Frontal cortex (tissue), 4 donors: ENCODE measurements at places on chromosomes 1 and 21. TPM values are rescaled to one million over a fixed set of nuclear protein-coding genes. Genes with fewer than 3 reads are reported as not detected.

The DSCAM gene
- total RNA-seq, result 11.8 TPM

The ZNF593OS gene
- not detected for total RNA-seq

The HEYL gene
- total RNA-seq, result 0.41 TPM

The TAS1R3 gene
- total RNA-seq, result 0.41 TPM

The NEGR1 gene
- 78.7 TPM for total RNA-seq

The COL24A1 gene
- total RNA-seq, result 1.6 TPM

The TMCC2 gene
- total RNA-seq, result 33.0 TPM

The GPR25 gene
- not detected for total RNA-seq

The DMRTA2 gene
- total RNA-seq, result 1.2 TPM

The GJA8 gene
- total RNA-seq, result not detected

The ADGRL4 gene
- 1.2 TPM for total RNA-seq

The KRTAP22-2 gene
- not detected for total RNA-seq

The OR2T34 gene
- not detected for total RNA-seq

The DYNLT5 gene
- total RNA-seq, result 1.2 TPM

The PCP4 gene
- total RNA-seq, result 6.1 TPM

The SLC1A7 gene
- not detected for total RNA-seq

The BCAR3 gene
- total RNA-seq, result 4.1 TPM

The HSD3B1 gene
- total RNA-seq, result not detected

The SDC3 gene
- total RNA-seq, result 57.1 TPM

The SNAPIN gene
- total RNA-seq, result 46.1 TPM

The DNALI1 gene
- total RNA-seq, result 2.9 TPM

The RBP7 gene
- not detected for total RNA-seq

The CLEC20A gene
- total RNA-seq, result not detected

The CD53 gene
- 9.8 TPM for total RNA-seq

The ELAPOR1 gene
- 15.9 TPM for total RNA-seq

The SLC6A17 gene
- total RNA-seq, result 16.7 TPM

The GBP4 gene
- 0.82 TPM for total RNA-seq

The CD1E gene
- not detected for total RNA-seq

The FCRL2 gene
- not detected for total RNA-seq

The WDR64 gene
- not detected for total RNA-seq

The CAP1 gene
- 133 TPM for total RNA-seq

The BSND gene
- not detected for total RNA-seq

The CHIA gene
- total RNA-seq, result not detected

The RXFP4 gene
- not detected for total RNA-seq

The SPATA17 gene
- total RNA-seq, result 5.3 TPM

The NCMAP gene
- total RNA-seq, result under 0.01 TPM

The HPCAL4 gene
- 75.4 TPM for total RNA-seq

The FCGR1A gene
- 3.3 TPM for total RNA-seq

The TNFRSF9 gene
- not detected for total RNA-seq

The YARS1 gene
- total RNA-seq, result 42.4 TPM

The TLCD4 gene
- total RNA-seq, result 15.9 TPM

The ACOT7 gene
- 40.8 TPM for total RNA-seq

The FCER1G gene
- total RNA-seq, result 2.0 TPM

The ACP6 gene
- total RNA-seq, result 12.6 TPM

The KLF17 gene
- under 0.01 TPM for total RNA-seq

The KRTAP22-1 gene
- total RNA-seq, result not detected

The GUCA2A gene
- total RNA-seq, result not detected

The PAQR6 gene
- total RNA-seq, result 7.7 TPM

The PGD gene
- 106 TPM for total RNA-seq

The ZNF648 gene
- under 0.01 TPM for total RNA-seq

The ANGPTL3 gene
- total RNA-seq, result not detected

The FAM78B gene
- total RNA-seq, result 4.1 TPM

The GBP6 gene
- total RNA-seq, result under 0.01 TPM

The KAZN gene
- 17.1 TPM for total RNA-seq
